Stimulated activated CD8-positive, alpha-beta memory T cell treated with anti-CD3 and anti-CD28 coated beads, Interleukin-15, amount 100 ng/mL, for 1 hour (primary cell): ENCODE measurements at places on chromosomes 13 and 19.

DNA sequence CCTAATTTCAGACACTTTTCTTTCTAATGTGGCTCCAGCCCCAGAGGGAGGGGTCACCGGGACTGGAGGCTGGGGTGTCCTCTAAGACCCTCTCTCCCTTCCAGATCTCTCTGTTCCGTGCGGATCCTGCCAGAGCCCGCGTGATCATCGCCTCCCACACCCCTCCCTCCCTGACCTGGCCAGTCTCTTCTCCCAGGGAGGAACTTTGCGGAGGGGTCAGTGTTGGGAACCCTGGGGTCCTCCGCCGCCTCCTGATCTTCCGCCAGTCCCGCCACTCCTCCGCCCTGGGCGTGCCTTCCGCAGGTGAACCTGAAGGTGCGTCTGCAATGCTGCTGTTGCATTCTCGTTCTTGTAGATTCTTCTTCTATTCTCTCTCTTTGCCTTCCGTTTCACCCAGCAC is 9.1 kb downstream of the SOX21 start:
- no peak for DNase-seq

DNA sequence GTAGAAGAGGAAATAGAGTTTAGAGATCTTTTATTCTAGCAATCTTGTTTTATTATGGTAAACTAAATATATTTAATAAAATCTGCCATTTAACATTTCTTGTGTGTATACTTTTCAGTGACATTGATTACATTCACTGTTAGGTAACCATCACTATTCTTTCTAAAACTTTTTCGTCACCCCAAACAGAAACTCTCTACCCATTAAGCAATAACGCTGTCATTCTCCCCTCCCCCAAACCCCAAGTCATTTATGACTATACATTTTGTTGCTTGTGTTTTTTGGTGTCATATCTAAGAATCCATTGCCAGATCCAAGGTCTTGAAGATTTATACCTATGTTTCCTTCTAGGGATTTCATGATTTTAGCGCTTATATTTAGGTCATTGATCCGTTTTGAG is 10.6 kb downstream of the URI1 start:
- DNase-seq = no peak

DNA sequence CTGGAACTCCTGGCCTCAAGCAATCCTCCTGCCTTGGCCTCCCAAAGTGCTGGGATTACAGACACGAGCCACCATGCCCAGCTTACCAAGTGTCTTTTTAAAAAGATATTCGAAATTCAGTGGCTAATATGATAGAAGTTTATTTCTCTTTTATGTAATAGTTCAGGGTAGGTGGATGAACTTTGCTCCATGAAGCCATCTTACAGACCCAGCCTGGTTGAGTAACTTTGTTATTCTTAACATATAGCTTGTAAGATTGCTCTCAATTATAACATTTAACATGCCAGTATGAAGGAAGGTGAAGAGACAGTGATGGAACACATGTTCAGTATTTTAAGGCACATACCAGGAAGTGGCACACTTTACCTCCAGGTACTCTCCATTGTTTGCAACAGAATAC is 42.4 kb downstream of the ZIC2 start:
- DNase-seq = no peak

- no peak for DNase-seq
Observed at GRCh38 chr13:20185366-20186056, 7.2 kb downstream of the GJB2 start.

DNA sequence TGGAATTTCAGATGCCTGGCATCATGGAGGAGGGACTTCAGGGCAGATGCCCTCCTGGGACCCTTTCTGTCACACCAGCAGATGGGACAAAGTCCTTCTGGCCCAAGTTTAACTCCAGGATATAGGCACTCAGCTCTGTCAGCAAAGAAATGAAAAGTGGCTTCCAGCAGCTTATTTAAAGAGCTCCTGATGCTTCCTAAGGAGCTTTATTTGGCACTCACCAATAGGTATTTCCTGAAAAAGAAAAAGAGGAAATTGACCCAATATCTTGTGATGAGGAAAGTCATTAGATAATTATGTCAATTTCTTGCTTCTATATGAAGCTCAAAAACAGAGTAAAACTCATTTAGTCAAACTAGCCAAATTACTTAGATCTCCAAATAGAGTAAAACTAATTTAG is 224.6 kb downstream of the RAP2A start:
- DNase-seq = no peak

GRCh38 chr13:20840568-20840967 is 62.0 kb downstream of the XPO4 start:
- no peak for DNase-seq

DNA sequence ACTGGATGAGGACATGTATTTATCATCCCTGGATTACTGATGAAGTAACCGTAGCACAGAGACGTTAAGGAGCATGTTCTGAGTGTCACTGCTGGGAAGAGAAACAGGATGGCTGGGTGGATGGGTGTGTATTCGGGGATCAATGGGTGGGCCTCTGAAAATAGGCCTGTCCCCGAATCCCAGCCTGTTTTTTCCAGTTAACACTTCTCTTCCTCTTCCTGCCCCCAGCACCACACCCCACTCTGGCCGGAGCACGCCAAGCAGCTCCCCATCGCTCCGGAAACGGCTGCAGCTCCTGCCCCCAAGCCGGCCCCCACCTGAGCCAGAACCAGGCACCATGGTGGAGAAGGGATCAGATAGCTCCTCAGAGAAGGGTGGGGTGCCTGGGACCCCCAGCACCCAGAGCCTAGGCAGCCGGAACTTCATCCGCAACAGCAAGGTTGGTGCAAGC is 8.8 kb downstream of the GRAMD1A start:
- DNase-seq = no peak

- DNase-seq = no peak
Observed at GRCh38 chr19:383922-384798, 24.8 kb downstream of the C2CD4C start.

- DNase-seq = no peak
Observed at GRCh38 chr13:50168786-50169185, 153.5 kb downstream of the KCNRG start.

DNA sequence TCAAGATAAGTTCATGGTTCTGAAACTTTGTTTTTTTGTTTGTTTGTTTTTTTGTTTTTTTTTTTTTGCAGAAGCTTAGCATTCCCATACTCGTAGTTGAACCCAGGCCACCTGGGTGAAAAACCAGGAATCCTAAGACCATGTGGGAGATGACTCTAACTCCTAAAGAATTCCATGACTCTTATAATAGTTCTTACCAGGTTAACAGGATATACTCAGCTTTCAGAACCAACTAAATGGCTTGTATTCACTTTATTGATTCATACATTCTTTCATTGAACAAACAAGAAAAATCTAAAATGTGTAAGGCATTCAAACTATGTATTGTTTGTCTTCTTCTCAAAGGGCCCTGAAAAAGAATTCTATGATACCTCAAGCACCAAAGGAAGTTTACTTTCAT is 40.5 kb upstream of the KLF5 start:
- no peak for DNase-seq

- DNase-seq = no peak
Observed at GRCh38 chr13:20729633-20730585, 26.4 kb downstream of the IL17D start.

DNA sequence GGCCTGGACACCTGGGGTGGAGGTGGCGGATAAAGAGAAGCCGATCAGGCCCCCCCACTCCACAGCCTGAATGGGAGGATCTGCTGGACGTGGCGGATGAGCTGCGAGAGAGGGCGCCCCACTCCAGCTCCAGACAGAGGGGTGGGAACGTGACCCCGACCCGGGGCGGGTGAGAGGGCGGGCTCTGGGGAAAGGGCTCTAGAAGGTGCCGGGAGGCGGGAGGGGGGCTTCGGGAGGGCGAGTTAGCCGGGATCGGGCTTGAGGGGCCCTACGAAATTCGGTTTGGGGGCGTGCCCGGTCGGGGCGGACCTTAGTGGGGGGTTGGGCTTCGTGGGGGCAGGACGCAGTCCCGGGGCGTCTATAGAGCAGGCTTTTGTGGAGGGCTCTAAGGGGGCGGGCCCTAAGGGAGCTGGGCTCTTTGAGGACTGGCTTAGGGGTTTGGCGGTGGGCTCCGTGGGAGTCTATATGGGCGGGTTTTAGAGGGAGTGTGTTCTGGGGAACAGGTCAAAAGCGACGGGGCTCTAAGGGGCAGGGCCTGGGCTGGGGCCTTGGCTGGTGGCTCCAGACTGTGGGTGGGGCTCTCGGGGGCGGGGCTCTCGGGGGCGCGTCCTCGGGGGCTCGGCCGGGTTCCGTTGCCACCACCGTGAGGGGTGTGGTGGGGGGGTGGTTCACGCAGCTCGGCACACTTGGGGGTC is 4.1 kb upstream of the NANOS3 start:
- DNase-seq = no peak

DNA sequence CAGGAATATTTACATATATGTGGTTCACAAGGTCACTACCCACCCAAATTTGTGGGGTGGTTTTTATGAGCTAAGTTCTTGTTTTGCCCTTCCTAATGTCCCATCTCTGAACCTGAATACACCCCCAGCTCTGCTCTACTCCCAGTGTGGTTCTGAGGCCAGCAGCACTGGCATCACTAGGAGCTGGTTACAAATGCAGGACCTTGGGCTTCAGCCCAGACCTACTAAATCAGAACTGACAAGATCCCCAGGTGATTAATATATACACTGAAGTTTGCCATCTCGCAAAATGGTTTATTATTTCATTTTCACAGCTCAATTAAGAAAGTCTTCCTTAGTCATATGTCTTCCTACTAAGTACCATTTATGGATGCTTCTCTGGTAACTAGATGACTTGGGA is 67.9 kb downstream of the FOXO1 start:
- no peak for DNase-seq

DNA sequence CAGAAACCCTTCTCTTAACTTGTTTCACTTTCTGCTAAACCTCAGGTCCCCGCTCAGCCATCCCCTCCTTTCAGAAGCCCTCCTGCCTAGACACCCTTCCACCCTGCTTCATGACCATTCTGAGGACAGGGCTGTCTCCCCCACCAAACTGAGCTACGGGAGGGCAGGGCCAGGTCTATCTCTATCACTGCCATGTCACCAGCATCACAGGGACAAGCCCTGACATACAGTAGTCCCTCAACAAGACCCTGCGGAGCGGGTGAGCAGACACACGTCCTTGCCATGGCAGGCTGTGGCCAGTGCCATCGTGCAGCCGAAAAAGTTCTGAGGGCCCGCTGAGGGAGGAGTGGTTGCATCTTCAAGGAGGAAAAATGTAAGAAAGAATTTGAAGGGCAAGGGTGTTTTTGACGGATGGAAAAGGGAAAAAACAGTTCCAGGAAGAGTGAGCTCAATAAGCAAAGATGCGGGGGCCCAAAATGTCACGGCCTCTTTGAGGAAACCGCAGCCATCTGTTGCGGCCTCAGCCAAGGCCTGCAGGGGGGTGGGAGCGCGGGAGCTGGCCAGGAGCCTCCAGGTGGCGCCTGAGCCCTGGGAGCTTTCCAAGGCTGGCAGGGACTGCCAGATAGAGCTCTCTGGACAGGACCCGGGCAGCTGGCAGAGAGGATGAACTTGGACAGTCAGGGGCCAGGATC is 8.1 kb downstream of the PTGIR start:
- DNase-seq = no peak

- no peak for DNase-seq
Observed at GRCh38 chr13:44431150-44431549, 57.5 kb downstream of the SERP2 start.

DNA sequence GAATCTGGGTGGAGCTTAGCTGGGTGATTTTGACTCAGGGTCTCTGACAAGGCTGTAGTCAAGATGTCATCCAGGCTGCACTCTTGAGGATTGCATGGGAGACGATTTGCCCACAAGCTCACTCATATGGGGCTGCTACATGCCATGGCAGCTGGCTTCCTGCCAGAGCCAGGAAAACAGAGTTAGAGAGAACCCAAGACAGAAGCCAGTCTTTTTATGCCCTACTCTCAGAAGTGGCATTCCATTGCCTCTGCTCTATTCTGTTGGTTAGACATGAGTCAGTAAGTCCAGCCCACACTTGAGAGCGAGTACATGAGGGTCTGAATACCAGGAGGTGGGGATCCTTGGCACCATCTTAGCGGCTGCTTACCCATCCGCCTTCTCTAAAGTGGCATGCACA is 9.5 kb downstream of the POLR1D start:
- no peak for DNase-seq

- DNase-seq = no peak
Observed at GRCh38 chr19:31956771-31957392, 388.5 kb upstream of the ZNF507 start.

GRCh38 chr19:54148158-54148557 is 10.6 kb downstream of the CNOT3 start:
- DNase-seq = no peak

GRCh38 chr19:3509566-3509989 is 3.5 kb downstream of the FZR1 start:
- DNase-seq = no peak

DNA sequence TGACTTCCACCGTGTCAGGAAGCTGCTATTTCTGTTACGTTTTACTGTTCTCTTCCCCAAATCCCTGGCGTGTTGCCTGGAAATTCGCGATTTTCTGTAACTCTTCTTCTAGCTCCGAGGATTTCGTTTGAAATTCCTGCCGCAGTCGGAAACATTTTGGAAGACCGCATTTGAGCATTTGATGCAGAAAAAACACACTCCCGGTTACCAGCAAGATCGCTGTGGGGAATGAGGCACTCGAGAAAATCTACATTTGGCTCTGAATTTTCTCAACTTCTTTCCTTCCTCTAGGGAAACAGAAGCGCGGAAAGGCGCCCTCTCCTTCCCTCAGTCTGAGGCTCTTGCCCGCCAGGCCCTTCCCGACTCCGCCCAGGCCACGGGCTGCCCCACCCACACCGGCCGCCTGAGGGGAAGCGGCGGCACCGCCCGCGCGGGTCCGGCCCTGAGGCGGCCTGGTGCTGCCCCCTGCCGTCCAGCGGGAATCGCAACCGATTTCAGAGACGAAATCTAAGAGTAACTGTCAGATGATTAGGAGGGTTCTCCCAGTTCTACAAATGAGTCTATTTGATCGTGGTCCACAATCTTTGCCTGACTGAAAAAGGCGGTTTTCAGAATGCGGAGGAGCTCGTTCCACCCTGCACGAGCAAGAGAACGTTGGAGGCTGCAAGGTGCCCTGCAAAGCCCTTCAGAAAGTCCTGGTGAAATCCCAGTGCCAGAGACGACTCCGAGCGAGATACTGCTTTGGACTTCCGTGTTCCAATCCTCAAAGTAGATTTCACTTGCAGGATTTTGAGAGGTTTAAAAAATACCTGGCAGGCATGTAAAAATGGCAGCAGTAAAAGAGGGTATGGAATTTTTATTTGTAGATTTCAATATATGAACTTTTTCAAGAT is 18.4 kb upstream of the TUBGCP3 start:
- DNase-seq = peak; percentile 74

DNA sequence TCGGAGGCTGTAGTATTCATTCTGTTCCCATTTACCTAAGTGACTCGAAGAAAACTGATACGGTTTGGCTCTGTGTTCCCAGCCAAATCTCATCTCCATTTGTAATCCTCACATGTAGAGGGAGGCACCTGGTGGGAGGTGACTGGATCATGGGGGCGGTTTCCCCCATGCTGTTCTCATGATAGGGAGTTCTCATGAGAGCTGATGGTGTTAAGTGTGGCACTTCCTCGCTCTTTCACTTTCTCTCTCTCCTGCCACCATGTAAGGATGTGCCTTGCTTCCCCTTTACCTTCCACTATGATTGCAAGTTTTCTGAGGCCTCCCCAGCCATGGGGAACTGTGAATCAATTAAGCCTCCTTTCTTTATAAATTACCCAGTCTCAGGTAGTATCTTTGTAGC is 23.5 kb downstream of the SLAIN1 start:
- no peak for DNase-seq
